ENCODE measurements at places on chromosomes 3 and 15.

GRCh38 chr3:155412904-155413303, 119.4 kb upstream of the STRIT1 start:
- DNase-seq: no peak

- no peak for DNase-seq
Measured at GRCh38 chr15:34147371-34148140, 45.7 kb downstream of the PGBD4 start.

DNA sequence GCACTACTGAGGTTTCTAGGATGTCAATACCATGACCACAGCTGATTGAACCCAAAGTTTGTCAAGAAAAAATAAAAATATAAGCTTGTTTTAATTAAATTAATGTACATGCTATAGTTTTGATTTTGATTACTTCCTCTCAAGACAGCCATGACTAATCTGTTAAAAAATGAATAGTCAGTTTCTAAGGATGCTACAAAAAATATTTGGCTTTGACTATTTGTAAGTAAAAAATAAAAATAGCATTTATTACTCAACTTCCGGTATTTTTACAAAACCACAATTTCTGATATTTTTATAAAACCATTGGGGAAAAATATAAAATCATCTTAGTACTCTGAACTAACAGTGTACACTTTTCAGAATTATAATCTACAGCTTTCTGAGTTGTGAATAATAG, 12.1 kb upstream of the TEX9 start:
- no peak for DNase-seq

- DNase-seq: no peak
Measured at GRCh38 chr3:169644750-169645149, 18.8 kb downstream of the MECOM start.

- DNase-seq: peak; percentile 69
Measured at GRCh38 chr3:101574388-101575112, 570 bp downstream of the PCNP start.

DNA sequence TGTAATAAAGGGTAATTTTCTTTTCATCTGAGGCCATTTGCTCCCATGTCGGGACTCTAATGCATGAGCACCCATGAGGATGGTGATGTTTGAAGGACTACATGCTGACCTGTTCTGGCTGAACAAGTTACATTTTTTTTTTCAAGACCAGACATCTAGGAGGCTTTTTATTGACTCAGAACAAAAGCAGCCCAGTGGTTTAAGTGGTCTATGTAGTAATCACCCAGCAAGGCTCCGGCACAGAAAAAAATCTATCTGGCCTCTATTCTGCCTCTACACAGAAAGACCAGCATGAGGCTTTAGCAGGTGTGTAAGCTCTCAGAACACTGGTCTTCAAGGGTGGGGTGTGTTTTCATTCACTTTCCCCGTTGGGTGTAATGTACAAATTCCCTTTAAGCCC, 95.1 kb upstream of the ZBED2 start:
- no peak for DNase-seq

DNA sequence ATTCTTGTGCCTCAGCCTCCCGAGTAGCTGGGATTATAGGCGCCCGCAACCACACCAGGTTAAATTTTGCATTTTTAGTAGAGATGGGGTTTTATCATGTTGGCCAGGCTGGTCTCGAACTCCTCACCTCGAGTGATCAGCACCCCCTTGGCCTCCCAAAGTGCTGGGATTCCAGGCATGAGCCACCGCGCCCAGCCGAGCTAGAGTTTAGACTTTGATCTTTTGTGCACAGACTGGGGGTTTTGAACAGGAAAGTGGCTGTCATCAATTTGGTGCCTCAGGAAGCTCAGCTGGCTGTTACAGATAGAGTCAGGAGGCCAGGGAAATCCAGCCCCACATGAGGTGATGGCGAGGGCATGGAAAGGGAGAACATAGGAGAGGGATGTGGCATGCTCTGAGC, 19.3 kb upstream of the IREB2 start:
- no peak for DNase-seq

DNA sequence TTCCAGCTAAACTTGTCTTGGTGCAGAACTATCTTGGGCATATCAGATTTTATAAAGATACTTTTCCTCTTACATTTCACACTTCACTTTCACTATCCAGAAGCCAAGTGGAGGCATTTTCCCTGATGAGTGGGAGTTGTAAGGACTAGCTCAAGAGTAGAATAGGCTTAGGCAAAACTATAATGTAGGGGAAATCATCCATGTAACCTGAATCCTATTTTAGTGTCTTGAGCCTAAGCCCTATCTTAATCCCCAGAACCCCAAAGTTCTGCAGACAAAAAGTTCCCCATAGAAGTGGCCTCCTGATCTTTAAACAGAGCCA, 42.2 kb upstream of the CD47 start:
- no peak for DNase-seq

DNA sequence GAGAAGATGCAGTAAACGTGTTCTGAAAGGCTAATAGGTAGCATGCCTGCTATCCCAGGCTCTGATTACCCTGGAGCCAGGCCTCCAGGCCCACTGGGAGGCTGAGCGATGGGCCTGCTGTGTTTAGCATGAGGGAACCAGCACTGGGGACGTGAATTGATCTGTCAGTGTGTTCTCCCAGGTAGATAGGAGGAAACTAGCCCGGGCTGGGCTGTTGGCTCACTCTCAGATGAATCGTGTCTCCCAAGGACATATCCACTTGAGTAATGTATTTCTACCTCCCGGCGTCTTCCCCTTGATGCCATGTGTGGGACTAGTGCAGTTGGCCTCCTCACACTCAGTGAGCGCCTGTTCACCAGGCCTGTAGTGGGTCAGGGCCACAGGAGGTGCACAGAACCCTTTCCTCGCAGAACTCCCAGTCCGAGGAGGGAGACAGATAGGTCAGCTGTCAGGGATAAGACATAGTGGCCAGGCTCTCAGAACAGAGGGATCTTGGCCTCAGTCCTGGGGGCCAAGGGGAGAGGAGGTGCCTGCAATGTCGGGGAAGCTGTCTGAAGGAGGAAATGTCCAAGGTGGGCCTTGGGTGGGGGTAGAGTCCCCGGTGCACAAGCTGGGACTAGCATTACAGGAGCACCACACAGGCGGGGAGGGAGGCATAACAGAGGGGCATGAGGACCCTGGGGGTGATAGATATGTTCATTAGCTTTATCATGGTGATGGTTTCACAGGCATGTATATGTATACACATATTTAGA, 111.7 kb downstream of the DNAJB8 start:
- no peak for DNase-seq

DNA sequence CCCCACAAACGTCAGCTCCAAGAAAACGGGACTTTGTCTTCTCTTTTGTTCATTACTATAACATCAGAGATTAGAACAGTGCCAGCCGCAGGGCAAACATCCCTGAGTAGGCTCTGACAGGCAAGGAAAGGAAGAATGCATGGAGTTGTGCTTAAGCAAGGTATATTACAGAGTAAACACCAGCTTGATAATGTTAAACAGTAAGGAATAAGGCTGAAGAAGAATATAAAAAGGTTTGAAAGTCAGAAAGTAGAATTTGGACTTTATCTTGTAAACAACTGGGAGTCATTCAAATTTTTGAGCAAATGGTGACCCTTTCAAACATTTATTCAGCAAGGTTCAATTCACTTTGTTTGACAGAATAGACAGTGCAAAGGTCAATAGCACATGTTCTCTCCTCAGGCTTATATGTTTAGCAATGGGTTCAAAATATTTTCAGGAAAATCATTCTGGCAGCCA, 11.0 kb downstream of the GABPB1 start:
- DNase-seq: no peak

GRCh38 chr3:65548848-65549625, 489.7 kb downstream of the MAGI1 start:
- no peak for DNase-seq

- no peak for DNase-seq
Measured at GRCh38 chr3:111801693-111802092, 57.4 kb upstream of the PHLDB2 start.

DNA sequence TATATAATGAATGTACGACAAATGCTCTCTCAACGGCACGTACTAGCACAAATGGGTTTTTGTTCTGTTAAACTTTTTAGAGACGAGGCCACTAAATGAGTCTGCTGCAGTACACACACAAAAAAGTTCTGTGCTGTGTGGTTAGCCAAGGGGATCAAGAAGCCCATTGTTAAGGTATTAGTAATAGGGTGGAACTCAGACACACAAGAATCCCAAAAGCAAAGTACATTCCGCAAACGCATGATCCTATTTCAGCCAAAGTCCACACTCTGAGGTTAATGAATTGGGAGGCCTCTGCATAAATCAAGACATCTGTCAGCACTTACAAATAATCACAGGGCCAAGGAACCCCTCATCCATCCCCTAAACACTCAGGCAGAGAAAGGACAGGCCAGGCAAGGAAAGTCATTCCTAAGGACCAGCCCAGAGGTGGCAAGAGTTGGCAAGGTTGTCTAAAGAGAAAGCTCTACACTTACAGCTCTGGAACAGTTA, 12.1 kb downstream of the OSBPL10 start:
- DNase-seq: no peak

- DNase-seq: no peak
Measured at GRCh38 chr15:91844341-91844740, 9.2 kb upstream of the SLCO3A1 start.

DNA sequence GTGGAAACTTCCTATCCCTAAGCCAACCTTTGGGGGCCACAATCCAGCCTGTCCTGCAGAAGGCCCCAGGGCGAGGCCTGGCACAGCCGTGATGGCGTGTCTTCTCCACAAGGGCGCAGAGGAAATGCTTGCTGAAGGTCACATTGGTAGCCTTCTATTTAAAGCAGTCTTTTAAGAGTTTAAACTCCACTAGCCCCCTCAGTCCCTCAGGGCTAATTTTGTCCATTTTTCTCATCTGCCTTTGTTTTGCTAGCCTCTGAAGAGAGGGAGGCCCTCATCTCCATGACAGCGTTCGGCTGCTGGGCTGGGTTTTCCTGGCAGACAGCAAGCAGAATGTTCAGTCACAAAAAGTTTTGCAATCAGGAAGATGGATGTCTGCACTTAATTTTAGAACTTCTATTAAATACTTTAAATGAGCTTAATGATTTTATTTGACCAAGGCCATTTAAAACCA, 40.8 kb downstream of the RARB start:
- DNase-seq: no peak

DNA sequence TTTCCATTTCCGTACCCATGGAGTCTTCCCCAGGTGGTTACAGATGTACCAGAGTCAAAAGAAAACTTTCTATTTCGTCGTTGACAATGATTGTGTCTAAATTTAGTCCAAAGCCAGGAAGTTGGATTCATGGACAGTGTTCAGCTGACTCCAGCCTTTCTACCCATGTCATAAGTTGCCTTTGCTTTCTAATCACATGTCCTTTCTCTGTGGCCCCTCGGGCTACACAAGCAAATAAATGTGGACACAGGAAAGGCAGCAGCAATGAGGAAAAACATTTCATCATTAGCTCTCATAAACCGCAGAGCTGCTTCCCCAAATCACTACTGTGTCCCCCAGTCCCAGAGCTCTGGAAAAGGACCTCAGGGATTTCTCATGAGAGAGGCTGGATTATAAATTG, 82.0 kb downstream of the USF3 start:
- no peak for DNase-seq

DNA sequence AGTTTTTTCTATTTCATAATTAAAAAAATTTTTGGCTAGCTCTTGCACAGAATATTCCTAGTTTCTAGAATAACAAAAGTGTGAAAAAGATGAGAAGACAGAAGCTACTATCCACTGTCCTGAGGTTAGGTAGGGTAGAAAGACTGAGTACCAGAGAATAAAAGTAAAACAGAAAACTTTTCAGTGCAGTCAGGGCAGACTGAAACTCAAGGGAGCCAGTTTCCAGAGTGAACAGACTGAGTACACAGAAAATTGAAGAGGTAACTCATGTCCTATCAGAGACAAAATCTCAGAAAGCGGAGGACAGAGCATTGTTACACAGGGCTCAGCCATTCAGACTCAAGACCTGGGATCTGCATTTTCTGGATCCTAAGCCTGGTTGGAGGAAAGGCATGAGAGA, 8.8 kb upstream of the FBXO40 start:
- no peak for DNase-seq

GRCh38 chr3:135050536-135050935, 255.5 kb downstream of the EPHB1 start:
- DNase-seq: no peak

GRCh38 chr15:57215326-57215725, 161.0 kb upstream of the CGNL1 start:
- no peak for DNase-seq

GRCh38 chr15:45230245-45230965, 21.6 kb upstream of the SLC28A2 start:
- DNase-seq: no peak

- DNase-seq: peak; percentile 80
Measured at GRCh38 chr15:45714590-45715488, 80.0 kb downstream of the SQOR start.

DNA sequence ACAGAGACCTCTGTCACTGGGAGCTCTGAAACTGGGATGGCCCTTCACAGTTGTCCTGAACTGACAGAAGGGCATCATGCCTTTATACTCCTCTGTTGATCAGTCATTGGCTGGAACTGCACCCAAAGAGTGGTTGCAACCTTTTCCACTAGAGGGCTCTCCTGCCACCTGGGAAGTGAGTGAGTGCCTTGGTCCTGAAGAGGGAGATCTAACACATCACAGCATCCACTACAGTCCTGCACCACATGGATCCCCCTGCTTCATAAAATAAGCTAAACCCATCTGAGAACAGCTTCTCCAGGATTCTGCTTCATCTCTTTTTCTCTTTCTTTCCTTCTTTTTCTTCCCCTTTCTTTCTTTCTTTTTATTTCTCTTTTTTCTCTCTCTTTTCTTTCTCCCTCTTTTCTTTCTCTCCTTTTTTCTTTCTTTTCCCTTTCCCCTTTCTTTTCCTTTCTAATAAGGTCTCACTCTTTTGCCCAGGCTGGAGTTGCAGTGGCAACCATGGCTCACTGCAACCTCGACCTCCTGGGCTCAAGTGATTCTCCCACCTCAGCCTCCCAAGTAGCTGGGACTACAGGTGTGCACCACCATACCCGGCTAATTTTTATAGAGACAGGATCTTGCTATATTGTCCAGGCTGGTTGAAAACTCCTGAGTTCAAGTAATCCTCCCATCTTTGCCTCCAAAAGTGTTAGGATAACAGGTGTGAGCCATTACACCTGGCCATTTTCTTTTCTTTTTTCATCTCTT, 42.8 kb upstream of the RAF1 start:
- peak; percentile 85 for DNase-seq

DNA sequence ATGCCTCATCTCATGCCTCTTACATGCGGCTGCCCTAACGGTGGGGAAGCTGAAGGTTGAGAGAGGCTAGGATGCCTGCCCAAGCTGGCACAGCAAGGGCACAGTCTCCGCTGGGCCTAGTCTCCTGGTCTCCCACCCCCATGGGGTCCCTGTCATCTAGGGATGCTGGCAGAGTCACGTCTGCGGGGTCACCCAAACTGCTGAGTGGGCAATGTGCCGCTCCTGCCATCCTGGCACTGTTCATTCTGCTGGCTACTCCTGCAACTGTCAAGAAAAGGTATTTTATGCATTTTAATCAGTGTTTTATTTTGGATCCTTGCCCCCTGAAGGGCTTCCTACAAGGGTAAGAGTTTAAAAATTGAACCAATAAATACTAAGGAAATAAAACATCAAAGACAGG, 12.8 kb downstream of the LINGO1 start:
- no peak for DNase-seq

- peak; percentile 83 for DNase-seq
Measured at GRCh38 chr15:66411190-66411589, 24.5 kb downstream of the MAP2K1 start.

GRCh38 chr3:94159062-94159828, 96.4 kb downstream of the NSUN3 start:
- DNase-seq: no peak
